ENCODE measurements at places on chromosomes 7 and 10.
A peak's percentile ranks its signal among the peaks of the same experiment; 100 is the strongest.

- no peak for DNase-seq
These were observed 6.5 kb downstream of the STAM start for GRCh38 chr10:17650416-17650815.

GRCh38 chr10:101130984-101131961 is at the start of gene TLX1:
TLX1 (plus strand) TSS chr10:101131300; CDS start chr10:101131542, 242 bp downstream.
- peak; percentile 57 for DNase-seq

DNA sequence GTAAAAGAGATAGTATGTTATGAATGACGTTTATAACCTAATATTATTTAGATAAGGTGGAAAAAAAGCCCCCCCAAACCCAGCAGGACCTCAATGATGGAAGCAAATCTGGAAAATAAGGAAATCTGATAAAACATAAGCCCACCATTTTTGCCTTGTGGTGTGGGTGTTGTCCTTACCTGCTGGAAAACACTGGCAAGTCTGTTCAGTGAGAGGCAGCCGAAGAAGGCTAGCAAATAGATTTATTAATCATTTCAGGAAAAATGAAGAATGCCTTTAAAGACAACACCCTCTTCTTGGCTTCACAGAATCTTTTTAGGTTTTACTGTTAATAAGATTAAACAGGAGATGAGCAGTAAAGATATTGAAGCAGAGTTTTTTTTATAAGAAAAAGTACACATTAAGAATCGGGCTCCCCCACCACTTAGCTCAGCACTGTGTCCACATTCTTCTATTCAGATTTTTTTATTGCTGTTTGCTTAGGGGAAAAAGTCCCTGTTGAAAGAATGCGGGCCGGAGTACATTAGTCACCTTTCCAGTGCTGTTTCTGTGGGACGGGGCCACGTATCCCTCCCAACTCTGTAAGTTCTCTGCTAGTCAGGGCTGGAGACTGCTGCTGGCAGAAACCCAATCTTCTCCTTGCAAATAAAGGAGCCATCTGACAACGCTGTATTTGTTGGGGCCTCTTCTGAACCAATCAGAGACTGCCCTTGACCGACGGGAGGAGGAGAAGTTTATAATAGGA is 104.1 kb downstream of the EVX1 start:
- peak; percentile 8 for DNase-seq

- no peak for DNase-seq
These were observed 27.2 kb downstream of the C1GALT1 start for GRCh38 chr7:7209412-7210050.

DNA sequence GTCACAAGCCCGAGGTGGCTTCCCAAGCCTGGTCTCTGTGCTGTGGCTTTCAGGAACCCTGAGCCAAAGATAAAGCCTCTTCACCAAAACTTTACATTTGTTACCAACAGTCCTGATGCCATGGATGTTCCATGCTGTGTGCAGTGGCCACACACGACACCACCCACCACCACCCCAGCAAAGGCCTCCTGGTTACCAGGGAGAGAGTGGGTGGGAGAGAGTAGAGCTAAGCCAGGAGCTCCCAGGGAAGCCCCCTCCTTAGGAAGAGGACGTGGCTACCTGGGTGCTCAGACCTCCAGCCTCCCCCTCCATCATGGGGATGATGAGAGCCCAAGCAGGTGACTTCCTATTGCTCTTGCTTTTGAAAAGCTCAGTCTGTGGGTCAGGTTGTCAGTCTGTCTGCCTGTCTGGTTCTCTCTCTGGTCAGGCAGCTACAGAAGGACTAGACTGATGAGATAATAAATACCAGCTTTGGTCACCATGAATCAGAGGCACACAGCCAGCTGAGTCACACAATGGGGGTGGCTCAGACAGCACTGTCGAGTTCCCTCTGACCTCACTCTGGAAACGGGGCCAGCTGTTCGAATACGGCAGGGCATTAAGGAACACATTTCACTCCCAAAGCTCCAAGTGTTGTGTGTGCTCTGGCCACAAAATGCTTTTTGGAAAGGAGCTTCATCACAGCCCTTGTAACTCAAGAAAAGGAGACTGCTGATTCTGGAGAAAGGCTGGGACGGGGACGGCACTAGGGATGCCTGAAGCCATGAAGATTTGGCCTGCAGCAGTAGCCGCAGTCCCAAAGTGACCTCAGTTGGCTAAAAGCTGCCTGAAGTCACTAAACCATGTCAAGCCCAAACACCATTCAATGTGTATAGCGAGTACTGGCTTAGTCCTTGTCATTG is 166.0 kb downstream of the FANK1 start:
- no peak for DNase-seq

DNA sequence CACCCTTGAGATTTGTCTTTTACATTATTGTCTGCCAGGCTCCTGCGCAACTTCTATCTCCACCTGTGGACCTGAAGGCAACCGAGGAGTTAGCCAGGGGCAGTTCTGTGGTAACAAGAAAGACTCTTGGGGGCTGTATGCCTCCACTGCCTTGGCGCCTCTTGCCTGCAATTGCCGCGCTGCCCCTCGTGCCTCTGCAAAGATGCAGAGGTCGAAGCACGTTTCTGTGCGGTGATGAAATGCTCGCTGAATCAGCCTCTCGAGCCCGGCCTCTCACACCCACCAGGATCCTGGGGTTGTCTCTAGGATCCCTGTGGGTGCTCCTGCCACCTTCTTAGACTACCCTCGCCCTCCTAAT is 486 bp upstream of the LHFPL3 start:
- no peak for DNase-seq

- DNase-seq, result no peak
These were observed 123.8 kb downstream of the GPR85 start for GRCh38 chr7:112962815-112963214.

DNA sequence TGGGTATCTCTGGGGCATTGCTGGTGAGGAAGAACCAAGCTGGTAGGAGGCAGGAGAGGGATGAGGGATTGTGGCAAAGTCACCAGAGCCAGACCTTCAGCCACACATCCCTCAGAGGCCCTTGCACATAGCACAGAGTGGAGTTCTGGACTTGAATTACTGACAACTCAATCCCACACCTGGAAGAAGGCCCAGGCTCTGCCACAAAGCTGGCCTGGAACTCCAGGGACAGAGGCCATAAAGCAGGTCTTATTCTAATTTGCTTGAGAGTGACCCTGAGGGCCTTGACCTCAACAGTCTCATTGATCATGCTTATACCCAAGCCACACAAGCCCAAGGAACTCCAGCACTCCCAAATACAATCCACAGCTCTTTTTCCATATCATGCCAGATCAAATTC is 486.2 kb upstream of the ZMIZ1 start:
- DNase-seq, result no peak

DNA sequence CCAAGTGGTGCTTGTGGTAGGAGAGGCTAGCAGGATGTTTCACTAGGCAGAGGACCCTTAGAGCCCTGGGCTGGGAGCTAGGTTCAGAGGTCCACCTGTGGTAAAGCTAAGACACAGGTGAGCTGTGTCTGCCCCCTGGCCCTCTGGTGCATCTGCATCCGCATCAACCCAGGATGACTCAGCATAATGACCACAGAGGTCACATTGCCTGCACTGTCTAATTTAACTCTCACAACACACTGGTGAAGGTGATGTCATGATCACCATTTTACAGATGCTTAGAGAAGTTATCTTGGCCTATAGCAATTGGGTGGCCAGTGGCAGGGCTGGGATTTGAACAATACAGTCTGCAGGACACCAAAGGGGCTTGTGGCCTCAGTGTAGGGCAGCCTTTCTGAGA is 33.1 kb downstream of the HABP2 start:
- DNase-seq, result no peak

DNA sequence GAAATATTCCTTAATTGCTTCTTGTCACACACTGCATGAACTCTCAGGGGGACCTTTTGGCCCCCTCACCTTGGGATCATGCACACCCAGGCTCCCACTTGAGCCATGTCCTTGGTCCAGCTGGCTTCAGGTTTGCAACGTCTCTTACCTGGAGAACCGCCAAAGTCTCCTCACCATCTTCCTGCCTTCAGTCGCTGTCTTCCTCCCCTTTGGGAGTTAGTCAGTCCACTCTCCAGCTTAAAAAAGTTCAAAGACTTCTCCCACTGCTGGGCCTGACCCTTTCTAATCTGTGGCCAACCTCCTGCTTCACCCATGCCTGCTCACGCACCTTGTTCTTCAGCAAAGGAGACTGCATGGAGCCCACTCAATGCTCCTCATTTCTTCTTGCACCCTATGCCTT is 82.6 kb upstream of the LRRC4 start:
- no peak for DNase-seq

DNA sequence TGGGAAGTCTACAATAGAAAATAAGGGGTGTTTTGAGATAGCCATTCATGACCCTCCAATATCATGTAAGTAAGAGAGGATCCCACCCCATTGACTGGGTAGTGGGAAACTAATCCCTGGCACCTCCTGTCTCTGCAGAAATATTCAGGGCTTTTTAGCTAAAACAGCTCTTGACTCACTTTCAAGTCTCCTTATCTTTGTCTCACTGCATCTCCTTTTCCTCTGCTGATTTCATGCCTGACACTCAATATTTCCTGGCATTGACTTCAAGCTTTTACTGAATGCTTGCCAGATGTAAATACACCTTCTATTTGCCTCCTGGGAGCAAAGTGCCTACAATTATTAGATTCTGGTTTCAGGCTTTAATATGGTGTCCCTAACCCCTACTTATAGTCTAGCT is 57.1 kb downstream of the CHRM2 start:
- no peak for DNase-seq

- DNase-seq, result no peak
These were observed 185.5 kb upstream of the SH2B2 start for GRCh38 chr7:102101111-102101551.

DNA sequence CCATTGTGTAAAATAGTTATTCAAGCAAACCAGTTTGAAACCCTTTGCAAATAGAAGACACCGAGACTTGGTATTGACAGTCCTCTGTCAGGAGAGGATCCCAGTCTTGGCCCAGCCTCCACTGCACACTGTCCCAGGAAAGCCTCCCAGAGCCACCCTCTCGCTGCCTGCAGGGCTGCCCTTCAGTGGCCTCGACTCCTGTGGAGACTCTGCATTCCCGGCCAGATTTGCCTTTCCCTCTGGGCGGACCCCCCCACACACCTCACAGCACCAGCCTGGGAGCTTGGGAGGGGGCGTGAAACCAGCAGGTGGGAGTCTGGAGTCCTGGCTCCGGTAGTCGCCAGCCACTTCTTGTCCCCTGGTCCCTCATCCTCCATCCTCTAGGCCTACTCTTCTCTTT is 48.7 kb downstream of the GRK5 start:
- no peak for DNase-seq

DNA sequence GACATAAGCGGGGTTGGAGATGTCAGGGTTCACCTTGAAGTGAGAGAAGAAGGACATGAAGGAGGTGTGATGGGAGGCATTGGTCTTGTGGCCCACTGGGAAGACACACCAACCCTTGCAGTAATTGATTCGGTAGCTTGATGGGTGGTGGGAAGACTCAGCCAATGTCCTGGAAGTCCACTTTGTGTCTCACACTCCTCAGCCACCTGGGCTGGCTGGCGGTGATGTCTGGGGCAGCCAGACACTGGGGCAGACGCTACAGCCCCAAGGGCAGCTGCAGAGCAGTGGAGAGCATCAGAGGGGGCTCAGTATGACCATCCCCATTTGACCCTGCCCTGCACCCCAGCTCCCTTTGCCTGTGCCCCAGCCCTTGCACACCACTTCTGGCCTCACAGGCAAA is 16.7 kb upstream of the DRGX start:
- DNase-seq, result no peak

- no peak for DNase-seq
These were observed 229.9 kb downstream of the RPS24 start for GRCh38 chr10:78263521-78263988.

GRCh38 chr7:132548489-132549078 is 27.7 kb downstream of the PLXNA4 start:
- no peak for DNase-seq

DNA sequence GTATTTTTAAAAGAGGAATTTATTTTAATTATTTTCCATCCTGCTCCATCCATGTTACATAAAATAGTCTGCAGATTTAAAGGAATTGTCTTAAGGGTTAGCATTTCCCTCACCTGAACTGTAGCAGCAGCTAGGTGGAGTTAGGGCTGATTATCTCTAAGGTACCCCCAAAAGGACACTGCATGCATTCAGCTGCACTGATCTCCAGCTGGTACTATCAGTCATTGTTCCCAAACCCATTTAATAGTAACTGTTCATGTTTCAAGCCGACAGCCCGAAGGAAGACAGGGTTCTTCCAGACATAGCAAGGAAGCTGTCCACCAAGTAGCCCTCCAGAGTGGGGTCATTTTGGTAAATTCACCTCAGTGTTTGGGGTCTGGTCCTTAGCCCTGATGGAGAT is 48.7 kb downstream of the FAM171A1 start:
- DNase-seq, result no peak

DNA sequence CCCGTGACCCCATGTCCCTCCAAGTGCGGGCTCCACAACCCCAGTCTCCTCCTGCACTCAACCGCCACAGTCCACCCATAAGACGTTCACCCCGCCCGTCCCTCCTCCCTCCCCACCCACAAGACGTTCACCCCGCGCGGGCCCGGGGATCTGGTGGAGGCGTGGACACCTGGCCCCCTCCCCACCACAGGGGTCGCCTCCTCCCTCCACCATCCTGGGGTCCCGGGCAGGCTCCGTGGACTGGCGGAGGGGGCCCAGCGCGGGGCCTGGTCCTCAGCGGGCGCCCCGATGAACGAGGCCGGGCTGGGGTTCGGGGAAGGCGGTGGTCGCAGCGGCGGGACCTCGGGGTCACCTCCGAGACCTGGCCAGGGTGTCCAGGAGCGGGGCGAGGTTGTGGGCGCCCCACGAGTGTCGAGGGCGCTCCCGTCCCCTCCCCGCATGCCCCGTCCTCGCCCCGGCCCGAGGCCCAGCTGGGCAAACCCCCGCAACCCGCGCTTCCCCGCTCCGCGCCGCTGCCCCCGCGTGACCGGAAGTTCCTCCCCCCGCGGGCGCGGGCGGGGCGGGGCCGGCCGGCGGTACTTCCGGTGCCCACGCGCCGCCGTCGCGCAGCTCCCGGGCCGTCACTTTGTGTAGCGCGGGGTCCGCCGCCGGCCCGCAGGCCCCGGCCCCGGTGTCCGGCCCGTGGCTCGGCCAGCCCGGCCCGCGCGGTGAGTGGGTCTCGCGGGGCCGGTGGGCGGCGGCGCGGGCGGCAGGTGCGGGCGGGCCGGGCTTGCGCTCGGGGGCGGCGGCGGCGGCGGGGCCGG is at the start of gene ZNF316:
Gene ZNF316, plus strand, starts transcription at position 578 of the 803 bp plus-strand sequence. CDS start 5,092 bp downstream, outside the sequence.
- peak; percentile 66 for DNase-seq

GRCh38 chr10:59126261-59126660 is 50.2 kb upstream of the PHYHIPL start:
- DNase-seq, result peak; percentile 2

GRCh38 chr7:3236268-3236667 is 64.8 kb upstream of the SDK1 start:
- DNase-seq, result no peak

GRCh38 chr7:114910787-114911186 is 11.1 kb upstream of the MDFIC start:
- DNase-seq, result no peak

DNA sequence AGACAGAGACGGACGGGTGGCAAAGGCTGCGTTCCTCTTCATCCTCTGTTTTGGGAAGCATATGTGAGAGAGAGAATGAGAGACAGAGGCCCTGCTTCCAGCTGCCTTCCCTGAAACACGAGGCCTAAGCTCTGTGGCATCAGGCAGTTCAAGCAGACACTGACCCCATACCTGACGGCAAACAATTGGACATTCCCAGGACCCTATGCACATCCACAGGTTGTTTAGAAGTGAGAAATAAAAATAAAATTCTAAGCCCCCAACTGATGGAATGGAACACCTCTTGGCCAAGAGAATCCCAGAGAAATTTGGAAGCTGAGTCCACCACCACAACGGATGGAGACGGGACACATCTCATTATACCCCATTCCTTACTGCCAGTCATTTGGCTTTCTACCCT is 105.3 kb downstream of the CPXM2 start:
- DNase-seq, result no peak
